Ureter (tissue), 1 donor: ENCODE measurements at places on chromosomes 13 and 19. TPM values are rescaled to one million over a fixed set of nuclear protein-coding genes. Genes with fewer than 3 reads are reported as not detected.
A peak's percentile ranks its signal among the peaks of the same experiment; 100 is the strongest.

DNA sequence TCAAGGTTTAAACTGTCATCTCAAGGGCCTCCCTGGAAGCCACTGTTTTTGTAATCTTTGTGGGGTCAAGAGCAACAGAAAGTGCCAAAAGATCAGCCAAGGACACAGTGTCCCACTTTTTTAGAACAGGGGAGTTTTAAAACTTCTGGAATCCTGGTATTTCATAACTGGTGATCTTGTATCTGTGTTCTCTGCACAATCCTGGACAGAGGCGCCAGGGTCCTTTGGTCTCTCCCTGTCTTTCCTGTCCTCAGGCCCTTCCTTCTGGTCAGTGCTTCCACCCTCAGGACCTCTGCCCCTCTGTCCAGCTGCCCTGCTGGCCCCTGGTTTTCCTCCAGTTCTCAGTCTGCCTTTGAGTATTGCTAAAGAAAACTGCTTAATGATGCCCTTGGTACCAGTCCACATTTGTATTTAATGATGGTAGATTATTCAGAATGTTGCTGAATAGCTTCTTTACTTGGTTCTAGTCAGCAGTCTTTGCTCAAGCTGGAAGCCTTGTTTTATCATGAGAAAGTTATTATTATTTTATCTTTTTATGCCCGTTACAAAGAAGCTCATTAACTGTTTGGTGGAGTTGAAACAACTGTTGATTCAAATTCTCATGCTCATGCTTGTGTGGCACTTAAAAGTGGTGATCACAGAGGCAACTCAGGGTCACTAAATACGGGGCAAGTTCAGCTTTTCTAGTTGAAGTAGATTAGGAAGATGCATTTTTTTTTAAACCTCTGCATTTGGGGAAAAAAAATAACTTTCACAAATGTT lies 47.5 kb downstream of the WASF3 start:
- peak; percentile 49 for DNase-seq

DNA sequence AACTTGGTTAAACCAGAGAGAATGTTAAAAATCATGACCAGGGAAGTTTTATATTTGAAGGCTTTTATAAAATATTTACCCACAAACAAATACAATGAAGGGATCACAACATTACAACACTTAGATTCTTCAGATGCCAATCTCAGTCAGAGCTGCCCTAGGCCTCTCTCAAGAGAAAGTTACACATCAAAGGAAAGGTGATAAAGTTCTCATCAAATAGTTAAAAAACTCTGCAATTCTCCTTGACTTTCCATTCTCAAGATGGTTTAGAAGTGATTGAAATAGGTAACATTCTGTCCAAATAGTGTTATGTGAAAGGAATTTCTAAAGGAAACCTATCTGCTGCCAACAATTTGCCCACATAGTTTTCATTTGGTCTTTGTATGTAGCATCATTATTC lies 1115.2 kb upstream of the MIR17HG start:
- DNase-seq, result no peak

GRCh38 chr19:52369559-52370340 lies at the start of gene ZNF880:
Gene ZNF880, plus strand, starts transcription at chr19:52369923. Its CDS starts 43 bp downstream, at chr19:52369966.
- peak; percentile 96 for DNase-seq

PTGIR gene
- 3.5 TPM for total RNA-seq
